ENCODE measurements at places on chromosomes 13 and 19.

DNA sequence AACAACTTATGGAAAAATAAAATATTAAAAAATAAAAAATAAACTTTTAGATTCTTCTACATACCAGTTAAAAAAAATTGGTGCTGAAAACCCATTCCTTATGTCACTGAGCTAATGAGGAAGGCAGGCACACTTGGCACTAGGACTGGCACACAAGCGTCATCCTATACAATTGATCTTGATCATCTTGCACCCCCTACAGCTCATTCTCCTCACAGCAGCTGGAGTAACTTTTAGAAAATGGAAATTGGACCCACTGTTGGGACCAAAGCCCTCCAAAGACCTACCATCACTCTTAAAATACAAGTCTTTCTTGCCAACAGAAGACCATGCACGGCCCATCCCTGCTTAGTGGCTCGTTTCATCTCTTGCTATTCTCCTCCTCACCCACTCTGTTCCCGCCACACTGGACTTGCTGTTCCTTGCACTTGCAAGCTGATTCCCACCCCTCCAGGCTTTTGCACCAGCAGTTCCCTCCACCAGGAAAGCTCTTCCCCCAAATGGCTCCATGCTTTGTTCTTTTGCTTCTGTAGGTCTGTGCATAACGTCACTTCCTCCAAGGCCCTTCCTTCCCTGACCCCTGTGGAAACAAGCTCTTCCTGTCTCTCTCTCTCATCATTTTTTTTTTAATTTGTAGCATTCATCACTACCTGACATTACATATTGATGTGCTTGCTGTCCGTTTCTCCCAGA lies 11.6 kb downstream of the CTU1 start:
- no peak for DNase-seq

GRCh38 chr19:47411101-47411500 lies 8.2 kb downstream of the MEIS3 start:
- DNase-seq, result no peak

DNA sequence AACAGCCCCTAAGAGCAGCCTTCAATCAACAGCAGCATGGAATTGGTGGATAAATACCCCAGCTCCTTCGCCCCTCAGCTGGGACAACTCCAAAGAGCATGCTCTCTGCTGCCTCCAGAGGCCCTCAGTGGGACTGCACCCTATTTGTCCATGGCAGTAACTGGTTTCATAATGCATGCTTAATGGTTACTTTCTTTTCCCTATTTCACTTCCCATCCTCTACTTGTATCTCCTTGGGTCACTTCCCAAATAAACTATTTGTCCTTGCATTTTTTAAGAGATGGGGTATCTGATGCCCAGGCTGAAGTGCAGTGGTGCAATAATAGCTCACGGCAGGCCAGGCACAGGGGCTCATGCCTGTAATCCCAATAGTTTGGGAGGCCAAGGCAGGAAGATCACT lies 13.5 kb upstream of the TPM4 start:
- DNase-seq, result no peak

DNA sequence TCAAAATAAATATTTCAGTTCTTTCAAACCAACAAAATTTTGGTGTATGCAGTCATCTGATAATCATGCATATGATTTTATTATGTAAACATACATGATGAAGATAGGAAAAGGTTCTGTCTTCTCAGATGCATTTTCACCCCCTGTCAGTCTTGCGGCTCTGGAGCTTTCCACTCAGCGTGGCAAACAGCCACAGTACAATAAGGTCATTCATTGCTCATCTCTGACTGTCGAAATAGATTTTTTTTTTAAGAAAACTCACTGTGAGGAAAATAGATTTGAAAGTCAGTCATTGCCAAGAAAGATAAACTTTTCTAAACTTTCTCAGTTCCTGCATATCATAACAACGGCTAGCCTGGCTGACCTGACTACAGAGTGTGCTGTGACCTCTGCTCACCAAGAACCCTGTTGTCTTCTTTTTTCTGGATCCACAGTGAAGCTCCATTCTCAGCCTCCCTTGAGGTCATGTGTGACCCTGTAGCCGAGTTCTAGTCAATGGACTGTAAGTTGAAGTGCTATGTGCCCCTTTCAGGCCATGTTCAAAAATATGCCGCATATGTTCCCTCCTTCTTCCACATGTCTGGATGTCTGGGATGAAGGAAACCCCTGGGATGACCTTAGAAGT lies 519.6 kb downstream of the KLF5 start:
- no peak for DNase-seq

- no peak for DNase-seq
Observed at GRCh38 chr13:99217461-99218110, 16.9 kb downstream of the UBAC2 start.

- DNase-seq, result no peak
Observed at GRCh38 chr19:43578787-43579186, 3.2 kb downstream of the PINLYP start.

DNA sequence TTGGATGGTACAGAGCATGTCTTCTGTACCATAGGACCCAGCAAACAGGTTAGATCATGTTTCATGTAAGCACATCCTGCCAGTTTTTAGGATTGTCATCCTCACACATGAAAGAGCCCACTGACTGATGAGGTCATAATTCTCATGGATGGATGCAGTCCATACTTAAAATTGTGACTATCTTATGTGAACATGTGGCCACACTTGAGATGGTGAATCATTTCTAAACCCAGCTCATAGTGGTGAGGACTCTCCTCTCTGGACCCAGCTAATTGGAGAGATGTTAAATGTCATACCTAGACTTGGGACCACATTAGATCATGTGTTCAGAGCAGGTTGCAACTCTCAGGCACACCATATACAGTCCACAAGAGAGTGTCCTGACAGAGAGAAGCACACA lies 24.8 kb upstream of the ZNF254 start:
- no peak for DNase-seq

DNA sequence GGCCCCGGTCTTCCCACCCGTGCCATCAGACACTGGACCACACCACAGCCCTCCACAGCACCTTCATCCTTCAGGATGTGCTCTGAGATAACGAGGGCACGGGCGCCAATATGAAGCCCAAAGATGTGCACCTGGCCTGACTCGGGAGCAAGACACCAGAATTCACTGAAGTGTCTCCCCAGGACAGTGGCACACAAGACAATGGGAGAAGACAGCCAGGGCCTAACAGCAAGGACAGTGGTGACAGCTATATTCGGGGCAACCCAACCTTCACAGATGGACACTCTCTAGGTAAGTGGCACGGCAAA lies 7.2 kb downstream of the DDX39A start:
- no peak for DNase-seq

DNA sequence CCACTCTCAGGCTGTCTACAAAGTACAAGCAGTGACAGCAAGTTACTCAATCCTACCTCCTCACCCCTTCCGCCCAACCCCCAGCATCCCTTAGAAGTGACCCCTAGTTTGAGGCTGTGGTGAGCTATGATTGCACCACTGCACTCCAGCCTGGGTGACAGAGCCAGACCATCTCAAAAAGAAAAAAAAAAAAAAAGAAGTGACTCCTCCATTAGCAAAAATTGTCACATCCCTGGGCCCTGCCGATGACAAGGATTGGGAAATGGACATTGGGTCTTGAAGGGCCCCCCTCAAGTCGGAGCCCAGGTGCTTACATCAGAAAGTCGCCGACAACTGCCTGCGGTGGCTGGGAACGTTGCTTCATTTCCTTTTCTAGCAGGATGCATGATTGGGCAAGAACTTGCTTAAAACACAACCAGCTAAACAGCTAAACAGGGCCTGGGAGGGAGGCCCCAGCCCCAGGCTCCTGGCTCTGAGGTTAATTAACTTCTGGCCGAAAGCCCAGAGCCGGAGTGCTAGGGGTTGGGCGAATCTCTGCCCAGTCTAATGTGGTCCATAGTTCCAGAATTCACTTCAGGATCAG lies 15.3 kb downstream of the RAB3D start:
- DNase-seq, result peak; percentile 91

- DNase-seq, result peak; percentile 22
Observed at GRCh38 chr19:1768248-1768647, 14.9 kb downstream of the ONECUT3 start.

DNA sequence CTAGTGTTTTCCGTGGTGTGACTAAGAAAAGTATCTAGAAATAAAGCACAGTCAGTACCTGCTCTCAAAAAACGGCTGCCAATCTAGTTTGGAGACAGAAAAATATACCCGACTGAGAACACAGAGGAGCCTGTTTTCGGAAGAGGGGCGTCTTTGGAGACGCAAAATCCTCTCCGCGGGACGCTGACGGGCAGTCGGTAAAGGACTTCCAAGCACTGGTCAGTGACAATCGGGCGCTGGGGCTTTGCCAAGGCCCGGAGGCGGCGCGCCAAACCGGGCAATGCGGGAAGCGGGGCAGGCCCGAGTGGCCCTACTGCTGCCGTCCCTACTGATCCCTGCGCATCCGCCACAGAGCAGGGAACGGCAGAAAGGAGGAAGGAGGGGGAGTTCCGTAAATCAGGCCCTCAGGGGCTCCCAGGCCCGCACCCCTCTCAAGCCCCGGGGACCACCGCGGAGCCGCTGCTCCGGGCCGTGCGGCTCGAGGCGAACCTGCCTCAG lies 588 bp upstream of the DPY19L3 start:
- DNase-seq, result no peak

GRCh38 chr13:21075011-21075378 lies 13.6 kb upstream of the LATS2 start:
- DNase-seq, result no peak

DNA sequence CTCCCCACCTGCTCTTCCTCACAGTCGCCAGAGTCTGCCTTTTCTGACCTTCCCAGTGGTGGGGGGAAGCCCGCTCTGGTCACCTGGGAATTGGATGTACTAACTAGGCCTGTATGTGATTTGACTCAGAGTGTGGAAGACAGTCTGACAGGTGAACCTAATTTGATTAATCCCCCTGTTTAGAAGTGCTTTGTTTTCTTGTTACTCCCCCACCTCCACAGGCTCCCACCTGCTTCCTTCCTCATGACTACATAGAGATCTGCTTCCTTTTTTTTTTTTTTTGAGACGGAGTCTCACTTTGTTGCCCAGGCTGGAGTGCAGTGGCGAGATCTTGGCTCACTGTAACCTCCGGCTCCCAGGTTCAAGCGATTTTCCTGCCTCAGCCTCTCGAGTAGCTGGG lies 44.0 kb downstream of the COG3 start:
- no peak for DNase-seq

DNA sequence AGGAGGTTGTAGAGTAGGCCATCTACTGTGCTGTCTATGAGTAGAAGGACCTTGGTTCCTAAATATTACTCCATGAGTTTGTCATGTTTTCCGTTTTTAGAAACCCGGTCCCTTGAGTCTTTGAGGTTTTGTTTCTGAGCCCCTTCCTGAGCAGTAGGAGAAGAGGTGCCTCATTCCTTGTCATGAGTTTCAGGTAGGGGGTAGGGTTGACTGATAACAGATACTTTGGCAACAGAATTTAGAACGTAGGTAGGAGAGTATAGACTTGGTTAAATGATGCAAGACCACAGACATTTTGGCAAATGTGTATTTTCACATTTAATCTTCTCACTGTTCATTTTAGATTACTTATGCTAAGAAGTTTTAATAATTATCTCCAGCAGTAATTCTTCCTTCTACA lies 24.6 kb downstream of the LMO7 start:
- no peak for DNase-seq

DNA sequence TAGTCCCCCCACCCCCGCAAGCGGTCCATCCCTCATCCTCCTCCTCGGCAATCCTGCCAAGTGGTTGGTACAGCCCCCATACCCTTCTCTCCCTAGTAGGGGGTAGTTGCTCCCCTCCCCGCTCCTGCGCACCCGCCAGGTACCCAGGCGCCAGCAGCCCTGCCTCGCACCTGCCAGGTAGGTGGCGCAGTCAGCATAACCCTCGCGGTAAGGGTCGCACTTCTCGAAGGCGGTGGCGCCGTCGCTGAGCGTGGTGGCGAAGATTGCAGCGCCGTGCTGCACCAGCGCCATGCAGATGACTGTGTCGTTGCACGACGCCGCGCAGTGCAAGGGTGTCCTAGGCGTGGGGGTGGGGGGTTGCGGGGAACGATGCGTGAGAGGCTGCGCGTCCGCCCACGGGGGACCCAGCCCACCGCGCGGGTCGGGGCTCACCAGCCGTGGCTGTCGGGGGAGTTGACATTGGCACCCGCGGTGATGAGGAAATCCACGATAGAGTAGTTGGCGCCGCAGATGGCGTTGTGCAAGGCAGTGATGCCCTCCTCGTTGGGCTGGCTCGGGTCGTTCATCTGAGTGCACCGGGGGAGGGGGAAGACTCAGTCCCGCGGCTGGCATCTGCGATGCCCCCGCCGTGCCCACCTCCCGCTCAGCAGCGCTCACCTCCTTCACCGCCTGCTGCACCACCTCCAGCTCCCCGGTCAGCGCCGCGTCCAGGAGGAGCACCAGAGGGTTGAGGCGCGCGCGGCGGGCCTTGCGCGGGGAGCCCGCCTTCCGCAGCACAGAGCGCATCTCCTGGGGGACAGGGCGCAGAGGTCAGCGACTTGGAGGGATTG lies 15.2 kb upstream of the ERCC2 start:
- no peak for DNase-seq

DNA sequence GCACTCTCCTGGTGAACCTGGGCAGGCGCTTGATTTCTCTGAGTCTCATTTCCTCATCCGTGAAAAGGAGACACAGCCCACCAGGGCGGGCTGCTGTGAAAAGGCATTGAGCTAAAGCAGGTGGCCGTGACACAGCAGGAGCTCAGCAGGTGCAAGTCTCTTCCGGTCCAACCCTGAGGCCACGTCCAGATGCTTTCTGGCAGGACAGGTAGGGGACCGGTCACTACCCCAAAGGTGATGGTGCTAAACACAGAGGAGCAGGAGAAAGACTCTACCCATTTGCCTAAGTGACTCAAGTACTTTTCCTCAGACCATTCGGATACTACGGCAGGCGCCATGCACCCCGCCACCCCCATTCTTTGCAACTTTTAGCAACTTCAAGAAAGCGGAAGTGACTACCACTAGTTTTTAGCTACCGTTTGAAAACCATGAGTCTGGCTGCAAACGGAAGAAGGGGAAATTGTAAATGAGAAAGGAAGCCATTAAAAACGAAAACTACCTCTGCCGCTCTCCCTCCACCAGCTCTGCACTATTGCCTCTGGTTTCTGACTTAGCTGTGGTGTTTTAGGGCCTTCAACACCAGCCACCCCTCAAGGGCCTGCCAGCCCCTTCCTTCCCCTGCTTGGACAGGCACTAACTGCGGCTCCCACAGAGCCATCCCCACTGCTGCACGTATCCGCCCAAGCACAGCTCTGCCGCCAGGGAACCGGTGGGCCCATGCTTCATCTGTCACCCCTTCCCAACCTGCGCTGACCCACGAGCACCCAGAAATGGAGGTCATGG lies 4.8 kb downstream of the PPP6R1 start:
- DNase-seq, result no peak

DNA sequence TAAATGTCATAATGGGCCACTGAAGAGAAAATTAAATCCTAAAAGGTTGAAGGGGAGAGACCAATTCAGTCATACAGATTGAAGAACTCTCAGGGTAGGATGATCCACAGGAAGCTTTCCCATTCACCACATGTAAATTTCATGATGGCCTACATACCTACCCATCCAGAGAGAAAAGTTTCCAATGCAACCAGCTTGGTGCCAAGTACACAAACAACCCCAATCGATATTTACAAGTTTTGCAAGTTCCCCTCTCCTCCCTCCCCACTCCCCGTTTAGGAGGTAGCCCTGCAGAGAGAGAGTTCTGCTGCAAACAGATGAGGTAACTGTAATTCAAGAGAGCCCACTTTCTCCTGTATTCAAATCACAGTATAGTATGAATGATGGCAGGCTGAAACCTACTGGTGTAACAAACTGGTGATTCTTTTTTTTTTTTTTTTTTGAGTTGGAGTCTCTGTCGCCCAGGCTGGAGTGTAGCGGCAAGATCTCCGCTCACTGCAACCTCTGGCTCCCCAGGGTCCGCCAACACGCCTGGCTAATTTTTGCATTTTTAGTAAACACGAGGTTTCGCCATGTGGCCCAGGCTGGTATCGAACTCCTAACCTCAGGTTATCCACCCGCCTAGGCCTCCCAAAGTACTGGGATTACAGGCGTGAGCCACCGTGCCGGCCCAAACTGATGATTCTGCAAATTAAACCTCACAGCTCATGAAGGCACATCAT lies 14.4 kb downstream of the FOXO1 start:
- no peak for DNase-seq

All from fibroblast of skin of scalp (primary cell).